ENCODE measurements at places on chromosomes 12 and 14.
A peak's percentile ranks its signal among the peaks of the same experiment; 100 is the strongest.

GRCh38 chr14:86221755-86222154, 691.8 kb downstream of the FLRT2 start:
- no peak for DNase-seq

- no peak for DNase-seq
These were observed 45.3 kb upstream of the RAP1B start for GRCh38 chr12:68565391-68565903.

DNA sequence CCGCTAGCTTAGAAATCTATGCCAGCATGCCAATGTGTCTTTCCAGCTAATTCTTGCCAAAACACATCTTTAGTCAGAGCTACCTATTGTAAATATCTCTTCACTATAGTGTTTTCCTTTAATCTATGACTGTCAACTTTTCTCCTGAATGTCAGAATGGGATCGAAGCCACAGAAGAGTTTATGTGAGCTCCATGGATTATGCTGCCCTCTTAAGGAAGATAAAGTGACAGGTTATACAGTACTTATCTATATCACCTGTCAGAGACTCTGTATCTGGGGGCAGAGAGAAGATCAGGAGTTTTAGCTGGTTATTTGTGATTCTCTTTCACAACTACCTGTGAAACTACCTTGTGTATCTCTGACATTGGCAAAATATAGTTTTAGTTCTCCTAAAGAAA, 204.3 kb upstream of the SEL1L start:
- no peak for DNase-seq

GRCh38 chr12:24574538-24574937, 374.4 kb downstream of the BCAT1 start:
- no peak for DNase-seq

GRCh38 chr12:6426882-6427671, 17.7 kb upstream of the CD27 start:
- no peak for DNase-seq

DNA sequence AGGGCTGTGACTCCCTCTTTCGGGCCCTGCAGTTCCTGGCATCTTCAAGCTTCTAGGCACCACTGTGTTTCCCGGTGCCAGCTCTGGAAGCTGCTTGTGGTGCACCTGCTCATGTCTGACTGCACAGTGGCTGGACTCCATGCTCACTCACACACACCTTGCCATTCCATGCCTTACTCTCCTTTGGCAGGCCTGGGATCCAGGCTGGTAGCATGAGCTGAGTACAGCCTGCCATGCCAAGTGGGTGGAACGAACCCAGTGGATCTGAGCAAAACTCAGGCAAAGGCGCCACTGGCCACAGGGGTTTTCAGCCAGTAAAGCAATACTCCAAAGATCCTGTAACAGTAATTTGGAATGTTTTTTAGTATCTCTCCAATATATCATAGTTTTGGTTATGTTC, 902.7 kb upstream of the USP15 start:
- DNase-seq, result no peak

DNA sequence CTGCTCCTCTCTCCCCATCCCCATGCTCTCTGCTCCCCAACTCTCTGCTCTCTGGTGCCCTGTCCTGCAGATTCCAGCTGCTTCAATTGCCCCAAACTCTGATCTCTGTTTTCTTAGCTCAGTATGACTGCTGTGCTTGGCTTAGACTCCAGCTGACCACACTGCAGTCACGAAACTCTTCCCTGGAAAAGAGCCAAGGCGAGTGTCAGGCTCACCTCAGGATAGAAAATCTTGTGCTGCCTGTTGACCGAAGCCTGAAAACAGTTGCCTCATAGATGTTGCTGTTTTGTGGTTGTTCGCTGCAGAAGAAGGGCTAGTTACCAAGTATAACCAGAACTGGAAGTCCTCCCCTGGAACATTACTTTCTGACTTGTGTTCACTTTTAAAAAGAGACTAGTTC, 6.7 kb upstream of the STON2 start:
- DNase-seq, result peak; percentile 79

DNA sequence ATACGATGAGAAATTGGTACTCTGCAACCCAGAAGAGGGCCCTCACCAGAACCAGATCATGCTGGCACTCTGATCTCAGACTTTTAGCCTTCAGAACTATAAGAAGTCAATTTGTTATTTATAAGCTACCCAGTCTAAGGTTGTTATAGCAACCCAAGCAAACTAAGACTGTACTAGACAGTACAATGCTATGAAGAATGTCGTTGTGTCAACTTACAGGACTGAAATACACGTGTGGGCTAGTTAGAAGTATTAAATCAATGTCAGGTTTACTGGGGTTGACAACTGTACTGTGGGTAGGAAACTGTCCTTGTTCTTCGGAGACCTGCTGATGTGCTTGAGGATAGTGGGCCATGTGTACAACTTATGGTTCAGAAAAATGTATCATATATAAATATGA, 19.7 kb downstream of the DUSP16 start:
- no peak for DNase-seq

- no peak for DNase-seq
These were observed 90.3 kb downstream of the LGMN start for GRCh38 chr14:92658160-92658559.

DNA sequence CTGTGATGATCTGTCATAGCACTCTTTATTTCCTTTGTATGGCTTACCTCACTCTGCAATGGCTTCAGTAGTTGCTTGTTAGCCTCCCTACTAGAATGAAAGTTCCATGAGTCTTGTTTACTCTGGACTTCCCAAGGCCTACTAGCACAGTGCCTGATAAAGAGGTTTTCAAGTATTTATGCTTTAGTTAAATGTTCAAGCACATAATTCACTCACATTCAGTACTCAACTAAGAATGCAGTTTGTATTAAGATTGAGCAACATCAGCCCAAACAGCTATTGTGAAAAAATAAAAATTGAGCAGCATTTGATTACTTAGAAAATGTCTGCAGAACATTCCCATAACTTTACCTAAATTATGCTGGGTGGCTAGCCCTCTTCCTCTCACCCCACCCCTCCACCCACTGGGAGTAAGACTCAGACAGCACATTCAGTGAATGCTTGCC, 158.9 kb upstream of the AMIGO2 start:
- no peak for DNase-seq

GRCh38 chr12:94832105-94832504, 171.4 kb downstream of the NDUFA12 start:
- no peak for DNase-seq

DNA sequence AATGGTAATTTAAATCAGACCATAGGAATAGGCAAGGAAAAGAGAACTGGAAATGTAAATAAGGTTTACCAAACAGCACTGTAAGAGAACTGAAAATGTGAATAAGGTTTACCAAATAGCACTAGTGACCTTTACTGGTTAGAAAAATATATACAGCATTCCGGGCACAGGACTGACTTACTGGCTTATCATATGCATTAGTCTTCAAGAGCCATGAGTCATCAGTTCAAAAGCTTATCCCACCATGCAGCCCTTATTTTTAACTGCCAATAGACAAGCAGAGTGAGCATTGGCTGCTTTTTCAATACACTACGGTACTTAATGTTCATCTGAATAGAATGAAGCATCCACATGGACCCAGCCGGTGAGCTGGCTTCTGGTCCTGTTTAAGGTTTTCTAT, 13.0 kb upstream of the NELL2 start:
- no peak for DNase-seq

- DNase-seq, result no peak
These were observed 7.7 kb downstream of the SLC7A7 start for GRCh38 chr14:22807432-22808087.
